ENCODE measurements at places on chromosomes 2 and 18.

GRCh38 chr18:433960-434359 lies 66.5 kb downstream of the COLEC12 start:
- peak; percentile 37 for DNase-seq

GRCh38 chr2:12381543-12382325 lies 335.0 kb upstream of the TRIB2 start:
- DNase-seq = no peak

DNA sequence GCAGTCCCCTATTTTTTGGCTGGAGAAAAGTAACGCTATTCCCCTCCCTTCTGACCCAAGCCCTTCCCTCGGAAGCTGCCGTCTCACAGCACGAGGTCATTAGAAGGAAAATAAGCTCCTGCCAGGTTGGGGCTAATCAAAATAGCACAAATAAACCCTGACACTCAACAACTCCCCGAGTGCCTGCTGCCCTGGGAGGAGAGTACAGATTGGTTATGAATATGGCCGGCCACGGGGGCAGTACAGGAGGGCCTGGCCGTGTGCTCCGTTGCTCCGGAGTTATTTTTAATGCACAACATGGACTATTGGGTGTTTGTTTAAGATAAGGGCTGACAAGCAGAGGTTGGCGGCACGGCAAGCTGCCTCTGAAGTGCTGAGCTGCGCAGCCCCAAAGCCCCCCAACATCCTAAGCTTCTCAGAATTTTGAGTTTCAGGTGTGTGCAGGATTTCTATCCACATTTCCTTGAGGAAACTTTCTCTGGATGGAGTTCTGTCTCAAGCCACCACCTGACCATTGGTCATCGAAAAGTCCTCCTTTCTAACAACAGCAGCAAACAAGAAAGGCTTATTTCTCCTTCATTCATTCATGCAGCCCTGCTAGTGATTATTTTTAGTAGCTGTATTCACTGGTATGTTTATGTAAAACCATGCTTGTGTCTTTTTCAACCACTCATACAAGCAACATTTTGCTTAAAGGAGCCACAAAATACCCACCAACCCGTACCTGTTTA lies 58.7 kb downstream of the PAX3 start:
- DNase-seq = no peak

GRCh38 chr2:69298261-69298660 lies 88.8 kb downstream of the GFPT1 start:
- peak; percentile 97 for DNase-seq

- no peak for DNase-seq
These were observed 38.2 kb downstream of the FHOD3 start for GRCh38 chr18:36335476-36336279.

GRCh38 chr2:72932045-72932740 lies 14.9 kb downstream of the EMX1 start:
- DNase-seq = peak; percentile 39

DNA sequence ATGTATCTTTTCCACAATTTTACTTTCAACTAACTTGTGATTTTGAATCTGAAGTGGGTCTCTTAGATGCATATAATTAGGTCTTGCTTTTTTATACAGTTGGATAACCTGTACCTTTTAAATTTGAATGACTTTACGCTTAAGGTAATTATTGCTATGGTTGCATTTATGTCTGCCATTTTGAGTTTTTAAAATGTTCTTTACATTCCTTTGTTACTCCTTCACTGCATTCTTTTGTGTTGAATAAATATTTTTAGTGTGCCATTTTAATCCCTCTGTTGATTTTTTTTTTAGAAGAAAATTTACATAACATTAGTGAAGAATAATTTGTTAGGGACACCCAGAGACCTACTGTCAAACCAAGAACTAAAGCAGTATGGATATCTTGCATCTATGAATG lies 65.3 kb downstream of the BIRC6 start:
- DNase-seq = peak; percentile 40

- DNase-seq = peak; percentile 74
These were observed 12.7 kb upstream of the FHOD3 start for GRCh38 chr18:36284671-36285295.

- DNase-seq = peak; percentile 62
These were observed 9.0 kb downstream of the DTNB start for GRCh38 chr2:25664183-25664964.

DNA sequence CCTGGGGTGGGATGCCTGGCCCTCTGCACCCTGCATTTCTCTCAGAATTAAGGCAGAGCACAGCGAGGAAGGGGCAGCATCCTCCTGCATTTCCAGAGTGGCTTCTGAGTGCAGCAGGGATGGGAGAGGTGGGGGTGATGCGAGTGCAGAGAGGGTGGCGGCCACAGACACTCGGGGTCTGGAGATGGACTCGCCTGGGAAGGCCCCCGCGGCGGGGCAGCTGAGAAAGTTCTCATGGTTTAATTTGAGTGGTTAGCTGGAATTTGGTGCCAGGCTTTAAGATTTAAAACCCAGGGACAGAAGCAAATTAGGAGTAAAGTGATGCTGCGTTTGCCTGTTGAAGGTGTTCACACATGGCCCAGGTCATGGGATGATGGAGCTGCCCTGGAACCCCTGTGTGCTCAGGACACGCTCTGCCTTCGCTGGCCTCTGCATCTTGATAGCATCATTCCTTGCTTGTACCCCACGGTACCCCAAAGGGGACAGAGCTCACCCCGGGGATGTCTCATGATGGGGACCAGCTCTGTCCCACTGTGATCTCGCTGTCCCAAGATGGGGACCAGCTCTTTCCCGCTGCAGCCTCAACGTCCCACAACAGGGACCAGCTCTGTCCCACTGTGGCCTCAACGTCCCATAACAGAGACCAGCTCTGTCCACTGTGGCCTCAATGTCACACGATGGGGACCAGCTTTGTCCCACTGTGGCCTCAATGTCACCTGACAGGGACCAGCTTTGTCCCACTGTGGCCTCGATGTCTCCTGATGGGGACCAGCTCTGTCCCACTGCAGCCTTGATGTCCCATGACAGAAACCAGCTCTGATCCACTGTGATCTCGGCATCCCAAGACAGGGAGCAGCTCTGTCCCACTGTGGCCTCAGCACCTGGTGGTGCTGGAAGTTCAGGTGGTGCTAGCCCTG lies 27.5 kb downstream of the TMEM18 start:
- DNase-seq = no peak

DNA sequence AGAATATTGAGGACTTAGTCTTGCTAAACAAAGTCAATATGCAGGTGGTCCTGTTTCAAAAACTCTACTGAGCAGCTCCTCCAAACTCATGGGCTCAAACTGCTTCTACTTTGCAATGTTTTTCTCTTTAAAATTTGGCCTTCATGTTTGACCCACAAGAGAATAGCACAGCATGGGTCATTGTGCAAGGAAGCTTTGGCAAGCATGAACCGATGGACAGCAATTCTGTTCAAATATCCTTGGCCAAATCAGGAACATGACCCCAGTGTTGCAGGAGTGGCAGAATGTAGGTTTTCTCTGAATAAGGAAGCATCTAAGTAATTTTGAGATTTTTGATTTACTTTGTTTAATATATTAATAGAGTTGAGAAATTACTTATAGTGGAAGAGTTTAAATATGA lies 477.9 kb downstream of the KCNJ3 start:
- DNase-seq = no peak

DNA sequence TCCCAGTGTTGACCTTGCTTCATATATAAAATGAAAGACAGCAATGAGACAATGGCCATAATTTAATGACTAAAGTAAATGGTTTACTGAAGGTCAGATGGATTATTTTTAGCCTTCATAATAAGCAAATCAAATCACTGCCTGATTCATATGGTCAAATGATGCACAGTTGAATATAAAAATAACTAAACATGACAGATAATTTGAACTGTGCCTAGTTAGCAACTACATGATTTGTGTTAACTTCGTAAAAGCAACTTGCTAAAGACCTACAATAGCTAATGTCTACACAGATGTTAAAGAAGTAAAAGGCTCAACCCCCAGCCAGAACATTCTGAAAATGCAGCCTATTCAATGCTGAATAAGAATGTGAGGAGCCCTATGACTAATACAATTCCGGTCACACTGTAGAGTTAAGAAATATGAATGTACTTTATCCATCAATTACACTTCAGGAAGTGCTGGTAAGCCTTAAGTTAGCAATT lies 590.8 kb upstream of the CDH2 start:
- peak; percentile 78 for DNase-seq

DNA sequence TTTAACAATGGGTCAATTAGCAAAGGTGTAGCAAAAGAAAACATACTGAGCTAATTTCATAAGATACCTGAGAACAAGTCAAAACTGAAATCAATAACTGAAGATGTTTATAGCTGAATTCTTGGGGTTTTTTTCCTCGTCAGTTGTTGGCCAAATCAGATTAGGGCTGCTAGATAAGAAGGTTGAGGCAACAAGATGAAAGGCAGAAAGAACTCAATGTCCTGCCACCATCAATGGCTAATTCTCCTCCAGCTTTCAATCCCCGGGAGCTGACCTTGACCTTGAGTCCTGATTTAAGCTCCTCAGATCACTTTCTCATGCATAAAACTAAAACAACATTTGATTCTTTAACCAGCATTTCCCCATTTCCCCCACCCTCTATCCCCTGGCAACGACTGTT lies 61.8 kb downstream of the MREG start:
- no peak for DNase-seq

GRCh38 chr2:33317369-33318007 lies 159.0 kb upstream of the RASGRP3 start:
- DNase-seq = peak; percentile 48

DNA sequence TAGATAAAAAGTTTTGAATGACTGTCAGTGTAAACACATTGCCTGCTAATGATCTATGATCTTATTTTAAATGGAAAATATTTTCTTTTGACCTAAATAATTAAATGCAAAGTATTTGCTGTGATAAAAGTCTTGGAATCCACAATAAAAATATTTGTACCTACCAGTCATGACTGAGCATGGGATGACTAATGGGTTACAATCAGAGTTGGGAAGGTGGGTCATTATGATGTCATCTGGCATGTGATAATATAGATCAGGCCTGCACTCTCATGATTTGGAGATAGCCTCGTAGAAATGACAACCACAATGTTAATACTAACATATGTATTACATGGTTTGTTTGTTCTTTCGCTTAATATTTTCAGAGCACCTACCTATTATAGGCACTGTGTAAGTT lies 848.8 kb upstream of the KLHL29 start:
- DNase-seq = peak; percentile 22

DNA sequence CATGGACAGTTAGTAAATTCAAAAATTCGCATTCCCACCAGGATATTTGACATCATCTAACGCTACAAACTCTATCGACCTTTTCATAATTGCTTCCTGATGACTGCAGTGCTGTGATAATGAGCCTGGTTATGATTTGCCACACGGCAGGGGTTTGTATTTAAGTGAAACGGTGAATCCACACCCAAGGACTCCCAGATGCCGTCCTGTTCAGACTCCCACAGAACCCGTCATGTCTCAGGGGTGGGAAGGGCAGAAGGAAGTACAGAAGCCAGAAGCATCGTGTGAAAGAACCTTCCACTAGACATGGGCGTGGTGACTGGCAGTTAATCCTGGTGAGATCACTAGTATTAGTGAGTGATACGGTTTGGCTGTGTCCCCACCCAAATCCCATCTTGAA lies 91.2 kb upstream of the TMEM18 start:
- DNase-seq = no peak

GRCh38 chr2:150459281-150459680 lies 28.2 kb downstream of the RND3 start:
- peak; percentile 69 for DNase-seq

- no peak for DNase-seq
These were observed 12.2 kb downstream of the CAPG start for GRCh38 chr2:85397925-85398331.

DNA sequence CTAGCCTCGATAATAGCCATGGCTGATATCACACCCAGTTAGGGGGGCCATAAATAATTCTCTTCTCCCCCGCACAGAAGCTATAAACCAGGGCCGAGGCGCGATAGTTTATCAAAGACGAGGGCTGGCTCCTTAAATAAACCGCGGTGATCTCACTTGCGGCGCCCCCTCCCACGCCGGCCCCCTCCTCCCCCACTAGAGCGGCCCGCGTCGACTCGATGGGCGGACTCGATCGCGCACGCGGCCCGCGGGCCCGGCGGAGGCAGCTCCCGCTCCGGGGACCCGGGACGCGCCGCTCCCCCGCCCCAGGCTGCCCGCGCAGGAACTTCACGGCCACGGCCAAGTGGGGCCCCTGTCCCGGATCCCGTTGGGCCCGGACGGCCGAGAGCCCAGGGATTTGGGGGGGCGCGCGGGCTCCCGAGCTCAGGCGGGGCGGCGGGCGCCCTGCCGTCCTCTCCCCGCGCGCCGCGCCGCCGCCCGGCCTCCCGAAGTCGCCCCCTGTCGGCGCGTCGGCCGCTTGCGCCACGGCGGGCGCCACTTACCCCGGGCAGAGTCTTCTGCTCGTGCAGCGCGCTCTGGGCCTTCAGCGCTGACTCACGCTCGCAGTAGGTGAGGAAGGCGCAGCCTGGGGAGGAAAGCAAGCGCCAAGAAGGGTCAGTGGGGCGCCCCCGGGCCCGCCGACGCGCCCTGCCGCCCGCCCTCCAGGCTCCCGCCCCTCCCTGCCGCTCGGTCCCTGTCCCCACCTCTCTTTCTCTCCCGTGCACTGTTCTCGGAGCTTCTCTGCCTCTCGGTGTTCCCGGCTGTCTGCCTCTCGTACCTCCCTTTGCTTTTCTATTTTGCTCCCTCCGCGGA lies 80.4 kb downstream of the CELF4 start:
- peak; percentile 10 for DNase-seq

- peak; percentile 70 for DNase-seq
These were observed 36.9 kb upstream of the BMPR2 start for GRCh38 chr2:202339071-202339870.

- no peak for DNase-seq
These were observed 136.5 kb downstream of the NR4A2 start for GRCh38 chr2:156196031-156196430.

DNA sequence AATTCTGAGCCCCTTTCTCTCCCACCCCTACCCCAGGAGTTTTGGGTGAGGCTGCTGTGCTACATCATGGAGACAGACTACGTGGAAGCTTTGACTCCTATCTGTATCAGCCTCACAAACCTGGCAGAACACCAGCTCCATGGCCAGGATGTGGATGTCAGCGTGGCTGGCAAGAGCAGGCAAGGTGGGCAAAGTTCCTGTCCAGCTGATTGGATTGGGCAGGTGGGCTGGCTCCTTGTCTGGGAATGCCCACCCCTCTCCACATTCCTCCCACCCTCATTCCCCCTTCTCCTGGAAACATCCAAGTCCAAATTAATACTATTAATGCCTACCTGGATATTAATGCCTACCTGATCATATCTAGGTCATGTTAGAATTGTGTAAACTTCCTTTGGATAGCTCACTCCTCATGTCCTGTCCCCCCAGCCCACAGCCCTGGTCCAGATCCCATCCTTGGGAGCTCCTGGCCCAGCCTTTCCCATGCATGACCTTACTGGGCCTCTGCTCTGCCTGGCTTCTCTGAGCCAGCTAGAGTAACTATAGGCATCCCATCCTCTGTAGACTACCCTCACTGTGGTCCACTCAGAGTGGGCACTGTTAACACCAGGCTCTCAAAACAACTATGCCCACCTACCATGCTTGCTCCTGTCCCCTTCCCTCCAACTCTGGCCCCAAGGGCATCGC lies 24.1 kb downstream of the MROH2A start:
- no peak for DNase-seq

GRCh38 chr2:113156278-113157117 lies 17.3 kb upstream of the PSD4 start:
- DNase-seq = no peak

GRCh38 chr2:20071397-20072383 lies 20.3 kb upstream of the LAPTM4A start:
- peak; percentile 99 for DNase-seq

- DNase-seq = peak; percentile 7
These were observed 449.2 kb upstream of the DCC start for GRCh38 chr18:51890762-51891161.

- no peak for DNase-seq
These were observed 354.7 kb upstream of the SMIM21 start for GRCh38 chr18:75782204-75782603.

GRCh38 chr2:228131833-228132232 lies 49.7 kb downstream of the SPHKAP start:
- DNase-seq = peak; percentile 41

Data from EH (cell line).